Ovary (tissue), 10 donors: ENCODE measurements at places on chromosomes 2 and 18.

DNA sequence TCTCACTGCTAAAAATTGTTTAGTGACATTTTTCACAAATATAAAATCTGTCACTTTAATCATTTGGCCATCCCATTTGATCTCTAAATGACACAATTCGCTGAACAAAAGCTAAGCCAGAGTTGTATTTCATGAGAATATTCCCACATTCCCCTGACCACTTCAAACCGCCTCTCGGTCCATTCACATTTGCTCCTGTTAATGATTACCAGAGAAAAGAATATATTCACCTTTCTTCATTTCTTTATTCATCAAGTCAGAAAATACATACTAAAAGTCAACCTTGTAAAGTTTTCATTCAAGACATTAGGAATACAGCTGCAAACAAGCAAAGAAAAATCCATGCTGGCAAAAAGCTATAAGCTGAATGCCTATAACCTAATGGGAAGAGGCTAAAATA is 225.5 kb downstream of the DOK6 start:
- no peak for DNase-seq

- DNase-seq = no peak
These were observed 73.2 kb downstream of the KLHL29 start for GRCh38 chr2:23457990-23458682.

GRCh38 chr18:41871229-41872000 is 83.6 kb upstream of the PIK3C3 start:
- DNase-seq = no peak

GRCh38 chr2:206354129-206354528 is 79.7 kb downstream of the ZDBF2 start:
- DNase-seq = no peak

- no peak for DNase-seq
These were observed 696.1 kb downstream of the NRXN1 start for GRCh38 chr2:50335852-50336251.

DNA sequence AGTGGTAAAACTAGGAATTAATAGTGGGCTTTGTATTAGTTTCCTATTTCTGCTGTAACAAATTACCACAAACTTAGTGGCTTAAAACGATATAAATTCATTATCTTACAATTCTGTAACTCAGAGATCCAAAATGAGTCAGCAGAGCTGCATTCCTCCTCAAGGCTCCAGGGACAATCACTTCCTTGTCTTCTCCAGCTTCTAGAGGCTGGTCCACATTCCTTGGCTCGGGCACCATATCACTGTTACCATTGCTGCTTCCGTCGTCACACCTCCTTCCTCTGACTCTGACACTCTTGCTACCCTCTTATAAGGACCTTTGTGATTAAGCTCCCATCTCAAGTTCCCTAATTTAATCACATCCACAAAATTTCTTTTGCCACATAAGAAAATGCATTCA is 567.8 kb upstream of the KLHL29 start:
- DNase-seq = no peak

DNA sequence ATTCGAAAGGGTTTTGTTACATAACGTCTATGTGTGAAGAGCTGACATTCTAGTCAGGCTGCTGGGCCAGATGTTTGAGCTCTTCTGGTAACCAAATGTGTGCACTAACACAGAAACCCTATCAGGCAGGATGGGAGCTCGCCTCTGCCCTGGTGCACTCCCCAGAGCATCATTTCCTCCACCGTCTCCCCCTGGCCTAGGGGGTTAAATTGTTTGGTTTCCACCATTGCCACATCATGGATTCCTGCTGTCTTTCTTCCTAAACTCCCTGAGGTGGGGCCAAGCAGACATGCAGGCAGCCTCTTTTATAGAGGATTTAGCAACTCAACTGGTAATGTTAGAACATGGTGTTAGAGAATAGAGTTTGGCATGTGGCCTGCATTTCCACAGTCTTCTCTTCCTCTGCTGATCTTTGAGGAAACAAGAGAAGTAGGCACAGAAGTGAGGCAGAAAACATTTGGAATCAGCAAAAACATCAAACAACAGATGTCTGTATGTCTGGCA is 87.3 kb downstream of the ANTXR1 start:
- no peak for DNase-seq

GRCh38 chr2:100233061-100233460 is 89.2 kb downstream of the LONRF2 start:
- no peak for DNase-seq

GRCh38 chr2:70958759-70959158 is 19.7 kb upstream of the ANKRD53 start:
- DNase-seq = no peak

- DNase-seq = peak; percentile 32
These were observed 28.2 kb upstream of the GIGYF2 start for GRCh38 chr2:232668805-232669444.

GRCh38 chr2:37537316-37537715 is 134.1 kb downstream of the CDC42EP3 start:
- DNase-seq = no peak

DNA sequence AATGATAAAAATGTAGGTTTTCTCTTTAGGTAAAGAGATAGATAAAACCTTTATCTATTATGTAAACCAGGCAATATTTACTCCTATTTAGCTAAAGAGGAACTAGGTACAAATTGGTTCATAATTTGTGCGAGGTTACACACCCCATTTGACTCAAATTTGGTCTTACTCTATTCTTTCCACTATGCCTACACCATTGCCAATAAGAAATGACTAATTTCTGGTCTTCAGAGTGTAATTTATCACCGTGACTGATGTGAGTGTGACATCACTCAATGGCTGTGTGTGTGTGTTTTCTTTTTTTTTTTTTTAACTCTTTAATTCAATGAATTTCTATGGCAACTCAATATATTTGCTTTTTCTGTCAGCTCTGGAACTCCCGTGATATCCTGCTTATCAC is 955.8 kb downstream of the TDRD15 start:
- no peak for DNase-seq

GRCh38 chr2:101762451-101763171 is 65.1 kb downstream of the MAP4K4 start:
- no peak for DNase-seq

- DNase-seq = no peak
These were observed 156.3 kb downstream of the UBR3 start for GRCh38 chr2:169983506-169983905.

DNA sequence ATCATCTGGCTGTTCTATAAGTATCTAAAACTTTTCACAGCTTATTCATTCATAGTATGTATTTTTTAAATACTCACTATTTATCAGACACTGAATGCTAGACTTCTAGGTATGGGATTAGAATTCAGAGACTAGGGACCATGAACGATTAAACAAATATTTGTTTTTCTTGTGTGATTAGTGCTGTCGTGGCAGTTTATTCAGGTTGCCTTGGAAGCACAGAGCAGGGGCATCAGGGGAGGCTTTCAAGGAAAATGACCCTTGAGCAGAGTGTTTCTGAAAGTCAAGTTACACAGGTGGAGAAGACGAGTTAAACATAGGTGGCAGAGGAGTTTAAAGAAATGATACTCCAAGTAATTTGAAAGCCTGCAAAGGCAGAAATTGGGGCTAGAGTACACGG is 5.7 kb downstream of the SPOPL start:
- no peak for DNase-seq

- no peak for DNase-seq
These were observed 86.0 kb downstream of the MAPRE2 start for GRCh38 chr18:35127201-35127600.

DNA sequence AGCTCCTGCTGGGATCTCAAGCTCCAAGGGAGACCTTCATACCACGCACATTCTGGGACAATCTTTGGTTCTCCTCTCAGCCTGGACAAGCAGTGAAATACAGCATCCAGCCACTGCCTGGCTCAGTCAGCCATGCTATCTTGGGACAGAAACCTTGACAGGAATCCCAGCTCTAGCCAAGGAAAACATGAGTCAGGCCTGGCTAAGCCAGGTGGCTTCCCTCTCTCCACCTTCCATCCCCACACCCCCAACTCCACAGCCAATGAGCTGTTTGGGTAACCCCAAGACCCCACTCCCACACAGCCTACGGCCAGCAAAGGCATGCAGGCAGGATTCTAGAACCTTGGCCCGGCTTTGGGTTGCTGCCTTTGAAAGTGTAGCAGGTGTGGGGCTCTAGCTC is 64.9 kb downstream of the MCFD2 start:
- DNase-seq = peak; percentile 89

DNA sequence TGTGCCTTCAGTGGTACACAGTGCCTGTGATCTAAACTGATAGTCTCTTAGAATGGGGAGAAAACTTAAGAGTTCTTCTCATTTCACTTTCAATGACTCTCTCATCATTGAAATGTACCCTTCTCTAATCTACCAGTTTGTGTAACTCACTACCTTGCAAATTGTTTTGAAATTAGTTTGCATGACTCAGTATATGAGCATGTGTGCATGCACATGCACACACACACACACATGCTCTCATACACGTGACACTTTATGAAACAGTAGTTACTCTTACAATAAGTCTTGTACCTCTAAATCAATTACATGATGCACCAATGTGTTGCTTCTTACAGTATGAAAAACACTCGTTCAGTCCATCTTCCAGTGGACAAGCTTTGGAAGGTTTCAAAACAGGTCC is 10.6 kb downstream of the LYPD6B start:
- DNase-seq = no peak

GRCh38 chr2:160376576-160376975 is 117.0 kb downstream of the RBMS1 start:
- DNase-seq = no peak

- peak; percentile 23 for DNase-seq
These were observed 214.1 kb upstream of the COPS8 start for GRCh38 chr2:236871500-236872001.

DNA sequence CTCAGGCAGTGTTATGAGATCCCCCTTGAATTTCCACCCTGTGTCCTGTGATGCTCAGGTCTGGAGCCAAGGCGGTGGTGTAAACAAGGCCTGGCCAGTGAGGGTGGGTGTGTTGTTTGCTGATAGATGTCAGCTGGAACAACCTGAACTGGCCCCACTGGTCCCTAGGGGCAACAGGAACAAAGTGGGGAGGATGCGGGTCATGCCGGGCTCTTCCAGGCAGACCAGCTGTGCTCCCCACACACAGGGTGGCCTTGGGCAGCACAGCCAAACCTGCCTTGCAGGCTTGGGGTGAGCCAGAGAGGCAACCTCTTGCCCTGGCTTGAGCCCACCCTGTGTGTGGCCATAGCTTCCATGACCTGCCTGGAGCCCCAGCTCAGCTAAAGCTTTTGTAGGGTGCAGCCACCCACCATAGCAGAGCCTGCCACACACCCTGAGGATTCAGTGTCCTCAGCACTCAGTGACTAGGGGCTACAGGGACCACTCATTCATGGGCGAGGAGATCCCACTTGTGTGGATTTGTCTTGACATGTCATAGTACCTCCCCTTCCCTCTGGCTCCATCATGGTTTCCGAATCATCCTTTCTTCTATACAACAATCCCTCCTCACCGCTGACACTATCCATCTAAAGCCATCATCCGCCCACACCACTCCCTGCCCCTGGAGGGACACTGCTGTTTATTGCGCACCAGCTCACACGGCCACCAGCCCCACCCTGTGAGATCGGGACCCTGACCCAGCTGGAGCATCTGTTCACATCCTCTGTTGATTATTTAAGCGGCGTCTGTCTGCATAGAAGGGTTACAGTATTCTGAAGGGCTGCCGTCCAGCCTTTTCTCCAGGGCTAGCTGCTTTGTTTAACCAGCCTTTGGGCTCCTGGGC is 268.8 kb downstream of the CYP26B1 start:
- no peak for DNase-seq

DNA sequence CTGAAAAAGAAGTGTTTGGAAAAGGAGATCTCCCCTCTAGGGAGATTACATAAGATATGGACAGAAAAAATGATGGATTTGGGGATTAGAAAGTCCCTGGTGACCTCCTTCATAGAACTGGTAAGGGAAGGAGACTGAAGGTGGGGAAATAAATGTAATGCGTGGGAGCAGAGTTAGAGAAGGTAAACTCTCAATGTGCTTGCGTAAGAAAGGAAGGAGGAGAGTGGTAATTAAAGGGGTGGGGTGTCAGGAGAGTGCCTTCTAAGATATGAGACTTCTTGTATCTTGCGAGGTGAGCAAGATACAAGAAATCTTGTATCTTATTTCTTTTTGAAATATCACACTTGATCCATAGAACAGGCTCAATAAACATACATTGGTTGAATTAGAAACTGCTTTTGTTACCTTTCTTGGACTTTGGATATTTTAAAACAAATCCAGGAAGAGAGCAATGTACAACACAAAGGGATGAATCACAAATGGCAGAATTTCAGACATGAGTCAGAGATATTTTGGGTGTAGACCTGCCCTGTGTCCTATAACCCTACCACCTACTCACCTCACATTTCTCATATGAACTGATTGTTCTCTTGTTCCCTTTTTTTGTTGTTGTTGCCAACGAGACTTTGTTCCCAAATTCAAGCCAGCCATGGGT is 342.4 kb downstream of the INSIG2 start:
- DNase-seq = no peak

DNA sequence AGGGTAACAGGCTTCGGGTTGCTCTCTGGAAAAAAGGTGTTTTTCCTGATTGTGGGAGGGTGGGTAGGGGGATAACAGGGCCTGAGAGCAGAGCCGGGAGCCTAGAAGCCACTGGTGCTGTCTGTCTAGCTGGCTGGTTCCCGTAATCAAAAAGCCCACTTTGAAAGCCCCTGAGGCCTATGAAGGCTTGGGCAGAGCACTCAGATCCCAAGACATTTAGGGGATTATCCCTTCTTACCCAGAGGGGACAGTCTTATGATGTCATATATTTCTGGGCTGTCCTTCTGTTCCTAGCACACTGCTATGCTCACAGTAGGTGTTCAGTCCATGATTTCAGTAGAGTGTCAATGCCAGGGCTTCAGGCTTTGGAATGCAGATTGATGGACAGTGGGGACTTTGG is 45.1 kb downstream of the CELF4 start:
- DNase-seq = no peak

- no peak for DNase-seq
These were observed 329.0 kb downstream of the PAX3 start for GRCh38 chr2:221969830-221970144.

- DNase-seq = no peak
These were observed 43.0 kb upstream of the SLC1A4 start for GRCh38 chr2:64945973-64946768.

- no peak for DNase-seq
These were observed 114.1 kb downstream of the PLEKHM3 start for GRCh38 chr2:207911215-207911614.

- DNase-seq = peak; percentile 48
These were observed 119.6 kb downstream of the FEZ2 start for GRCh38 chr2:36478332-36478738.

GRCh38 chr2:28558158-28558820 is 62.4 kb downstream of the PLB1 start:
- DNase-seq = no peak

DNA sequence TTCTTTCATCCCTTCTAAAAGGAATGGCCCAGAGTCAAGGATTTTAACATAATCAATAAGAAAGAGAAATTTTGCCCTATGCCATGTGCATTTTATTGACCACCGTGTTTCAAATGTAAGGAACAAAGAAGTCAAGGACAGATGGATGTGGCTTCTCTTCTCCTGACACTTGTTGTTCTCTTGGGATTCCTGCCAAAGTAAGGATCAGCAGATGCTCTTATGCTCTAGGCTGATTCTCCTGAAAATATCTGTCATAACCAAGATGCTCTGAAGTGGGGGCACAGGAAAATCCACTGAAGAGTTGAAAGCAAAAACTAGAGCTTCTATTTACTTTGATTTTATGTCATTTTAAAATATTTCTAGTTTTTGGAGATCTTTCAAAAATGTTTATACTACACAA is 72.9 kb upstream of the SYT4 start:
- no peak for DNase-seq
